ENCODE measurements at places on chromosomes 13 and 19.
A peak's percentile ranks its signal among the peaks of the same experiment; 100 is the strongest.

DNA sequence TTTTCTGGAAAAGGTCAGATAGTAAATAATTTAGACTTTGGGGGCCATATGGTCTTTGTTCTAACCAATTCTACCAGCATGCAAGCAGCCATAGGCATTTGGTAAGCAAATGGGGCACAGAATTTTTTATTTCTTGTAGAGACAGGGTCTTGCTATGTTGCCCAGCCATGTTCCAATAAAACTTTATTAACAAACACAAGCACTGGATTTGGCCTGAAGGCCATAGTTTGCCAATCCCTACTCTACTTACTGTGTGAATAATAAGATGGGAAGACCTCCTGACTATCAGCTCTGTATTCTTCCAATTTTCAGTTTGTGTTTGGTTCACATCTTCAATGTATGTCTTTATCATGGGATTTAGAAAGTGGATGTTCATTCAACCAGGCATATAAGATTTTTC lies 53.0 kb upstream of the SERP2 start:
- H3K27me3 ChIP-seq: no peaks in the 10 kb centered on the region
- DNase-seq: no peak
- peaks cover 14% of the 10 kb centered on the region for H3K4me1 ChIP-seq

DNA sequence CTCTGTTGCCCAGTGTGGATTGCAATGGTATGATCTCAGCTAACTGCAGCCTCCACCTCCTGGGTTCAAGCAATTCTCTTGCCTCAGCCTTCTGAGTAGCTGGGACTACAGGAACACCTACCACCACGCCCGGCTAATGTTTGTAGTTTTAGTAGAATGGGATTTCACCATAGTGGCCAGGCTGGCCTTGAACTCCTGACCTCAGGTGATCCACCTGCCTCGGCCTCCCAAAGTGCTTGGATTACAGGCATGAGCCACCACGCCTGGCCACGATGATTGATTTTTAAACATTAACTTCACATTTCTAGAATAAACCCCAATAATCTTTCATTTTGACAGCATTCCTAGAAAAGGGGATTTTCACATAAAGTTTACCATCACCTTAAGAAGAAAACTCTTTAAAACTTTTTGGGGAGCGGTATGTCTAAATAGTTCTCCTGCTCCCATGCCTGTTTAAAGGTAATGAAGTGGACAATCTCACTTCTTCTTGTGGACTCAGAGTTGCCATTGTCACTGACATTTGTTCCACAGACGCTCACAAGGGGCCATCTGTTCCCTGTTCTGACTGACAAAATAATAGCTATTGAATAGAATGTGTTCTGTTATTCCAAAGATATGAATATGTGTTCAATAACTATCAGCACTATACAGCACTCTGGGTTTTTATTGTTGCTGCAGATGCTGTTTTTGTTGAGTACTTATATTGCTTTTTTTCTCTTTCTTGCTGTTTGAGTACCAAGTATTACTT lies 66.1 kb upstream of the C1QTNF9B start:
- no peak overlapping the region for H3K4me3 ChIP-seq
- no peaks in the 10 kb centered on the region for H3K36me3 ChIP-seq
- peaks cover 16% of the 10 kb centered on the region for H3K4me1 ChIP-seq
- no peaks in the 10 kb centered on the region for H3K27me3 ChIP-seq

DNA sequence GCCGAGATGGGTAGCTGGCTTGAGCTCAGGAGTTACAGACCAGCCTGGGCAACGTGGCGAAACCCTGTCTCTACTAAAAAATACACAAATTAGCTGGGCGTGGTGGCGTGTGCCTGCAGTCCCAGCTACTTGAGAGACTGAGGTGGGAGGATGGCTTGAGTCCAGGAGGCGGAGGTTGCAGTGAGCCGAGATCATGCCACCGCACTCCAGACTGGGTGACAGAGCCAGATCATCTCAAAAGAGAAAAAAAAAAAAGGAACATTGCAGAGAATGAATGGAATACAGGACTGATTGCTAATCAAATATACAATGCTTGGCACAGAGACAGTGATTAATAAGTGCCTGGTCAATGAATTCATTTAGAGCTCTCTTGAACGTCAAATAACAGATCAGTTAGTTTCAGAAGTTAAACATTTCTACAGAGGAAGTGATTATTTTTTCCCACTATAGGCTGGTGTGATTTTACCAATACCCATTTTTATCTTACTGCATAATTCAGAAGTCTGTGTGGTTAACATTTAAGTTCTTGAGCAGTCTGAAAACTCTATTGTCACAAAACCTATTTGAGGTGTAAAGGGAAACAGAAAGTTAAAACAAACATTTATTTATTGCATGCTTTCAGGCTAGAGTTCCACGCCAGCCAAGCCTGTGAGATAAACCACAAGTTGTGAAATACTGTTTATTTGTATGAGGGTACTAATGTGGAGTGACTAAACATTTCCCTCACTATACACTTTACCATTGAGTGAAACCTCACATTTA lies 7.7 kb upstream of the TBC1D4 start:
- no peaks in the 10 kb centered on the region for H3K27me3 ChIP-seq
- no peaks in the 10 kb centered on the region for H3K36me3 ChIP-seq
- peaks cover 41% of the 10 kb centered on the region for H3K4me1 ChIP-seq
- no peak for DNase-seq
- no peak overlapping the region for H3K27ac ChIP-seq

DNA sequence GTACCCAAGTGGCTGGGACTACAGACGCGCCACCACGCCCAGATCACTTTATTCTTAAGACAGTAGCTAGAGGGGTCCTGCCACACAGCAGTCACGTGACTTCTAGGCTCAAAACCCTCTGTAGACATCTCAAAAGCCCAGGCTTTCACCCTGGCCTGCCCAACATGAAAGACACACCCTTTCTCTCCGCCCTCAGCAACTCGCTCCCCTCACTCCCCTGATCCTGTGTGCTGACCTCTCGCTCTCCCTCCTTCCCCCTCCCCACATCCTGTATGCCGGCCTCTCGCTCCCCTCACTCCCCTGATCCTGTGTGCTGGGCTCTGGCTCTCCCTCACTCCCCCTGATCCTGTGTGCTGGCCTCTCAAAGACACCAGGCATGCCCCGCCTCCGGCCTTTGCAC lies 77.4 kb downstream of the SLC15A1 start:
- H3K27ac ChIP-seq: no peak overlapping the region
- peaks cover under 1% of the 10 kb centered on the region for H3K27me3 ChIP-seq
- no peak for DNase-seq
- H3K4me3 ChIP-seq: no peak overlapping the region
- H3K4me1 ChIP-seq: peaks cover 20% of the 10 kb centered on the region

DNA sequence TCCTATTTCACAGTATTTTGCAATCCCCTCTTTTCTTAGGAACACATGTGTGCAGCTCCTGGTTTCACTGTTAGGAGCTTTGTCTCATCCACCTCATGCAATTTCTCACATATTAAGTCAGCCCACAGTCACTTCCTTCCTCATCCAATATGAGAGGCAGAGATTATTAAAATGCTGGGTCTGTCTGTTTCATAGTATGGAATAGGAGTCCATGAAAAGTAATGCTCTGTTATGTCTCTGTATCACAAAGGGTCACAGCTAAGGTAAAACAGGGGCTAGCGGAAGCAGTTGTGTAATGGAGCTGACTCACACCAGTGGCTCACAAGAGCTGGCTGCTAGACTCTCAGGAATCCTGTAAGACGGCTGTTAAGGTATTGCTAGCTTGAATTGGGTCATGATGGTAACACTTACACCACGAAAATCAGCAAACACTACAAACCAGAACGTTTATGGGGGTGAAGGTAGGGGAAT lies 216.5 kb downstream of the EFNB2 start:
- H3K36me3 ChIP-seq: no peaks in the 10 kb centered on the region
- no peak overlapping the region for H3K4me3 ChIP-seq
- H3K4me1 ChIP-seq: peaks cover 9% of the 10 kb centered on the region

- H3K27ac ChIP-seq: peak overlapping the region; percentile 71
- H3K27me3 ChIP-seq: no peaks in the 10 kb centered on the region
- H3K36me3 ChIP-seq: peaks cover 3% of the 10 kb centered on the region
- peak; percentile 98 for DNase-seq
Observed at GRCh38 chr19:31350693-31351055, 1.4 kb upstream of the TSHZ3 start.

All from osteoblast (primary cell).